Stimulated activated CD4-positive, alpha-beta T cell treated with anti-CD3 and anti-CD28 coated beads, Interleukin-15, amount 100 ng/mL, for 1 hour (primary cell): ENCODE measurements at places on chromosomes 12 and 14.

GRCh38 chr12:57027011-57027804 lies 10.9 kb upstream of the TAC3 start:
- no peak for DNase-seq

DNA sequence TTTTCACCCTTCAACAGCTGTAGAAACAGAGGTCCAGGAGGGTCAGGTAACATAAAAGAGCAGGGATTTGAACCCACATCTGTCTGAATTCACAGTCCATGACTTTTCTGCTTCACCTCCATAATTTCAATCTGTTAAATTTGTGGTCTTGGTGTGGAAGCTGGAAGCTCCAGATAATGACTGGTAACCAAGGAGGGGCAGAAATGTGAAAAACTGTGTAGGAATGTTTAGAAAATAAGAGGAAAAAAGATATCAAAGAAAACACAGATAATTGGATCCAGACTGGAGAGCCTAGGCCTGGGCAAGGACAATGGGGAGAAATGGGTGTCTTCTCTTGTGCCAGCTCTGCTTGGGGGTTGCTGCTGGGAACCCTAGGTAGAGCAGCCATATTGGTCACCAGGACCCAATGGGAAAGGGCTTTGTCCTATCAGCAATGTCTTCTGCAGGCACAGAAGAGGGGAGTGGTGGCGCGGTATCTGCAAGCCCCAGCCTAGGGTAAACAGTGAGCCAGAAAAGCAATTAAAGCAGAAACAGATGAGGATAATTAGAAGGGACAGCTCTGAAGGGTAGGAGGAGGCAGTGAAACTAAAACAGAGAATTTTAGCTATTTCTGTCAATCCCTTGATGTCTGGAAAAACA lies 54.3 kb upstream of the CCDC91 start:
- no peak for DNase-seq

GRCh38 chr14:24721775-24722174 lies 87.8 kb upstream of the GZMB start:
- no peak for DNase-seq

DNA sequence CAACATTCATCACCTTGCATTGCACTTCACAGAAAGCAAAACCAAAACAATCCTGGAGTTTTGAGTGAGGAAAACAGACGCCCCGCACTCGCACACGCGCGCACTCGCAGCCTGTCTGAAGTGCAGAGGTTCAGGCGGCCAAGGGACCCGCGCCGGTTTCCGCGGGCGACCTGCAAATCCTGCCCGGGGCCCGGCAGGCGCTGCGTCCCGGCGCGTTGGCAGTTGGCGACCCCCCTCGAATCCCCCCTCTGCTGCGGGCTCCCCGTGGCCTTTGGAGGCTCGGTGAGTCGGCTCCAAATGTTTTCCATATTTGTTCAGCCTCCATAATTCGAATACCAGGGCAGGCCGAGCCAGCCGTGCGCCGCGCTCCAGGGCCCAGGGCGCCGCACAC lies at the start of gene SSPN:
Gene SSPN (plus strand): TSS at position 324 of the 391 bp plus-strand sequence. CDS start 100 bp downstream, outside the sequence.
- DNase-seq, result no peak

- no peak for DNase-seq
Measured at GRCh38 chr12:116210762-116211161, 66.7 kb downstream of the MED13L start.

- DNase-seq, result no peak
Measured at GRCh38 chr12:20220339-20220738, 148.0 kb upstream of the PDE3A start.

DNA sequence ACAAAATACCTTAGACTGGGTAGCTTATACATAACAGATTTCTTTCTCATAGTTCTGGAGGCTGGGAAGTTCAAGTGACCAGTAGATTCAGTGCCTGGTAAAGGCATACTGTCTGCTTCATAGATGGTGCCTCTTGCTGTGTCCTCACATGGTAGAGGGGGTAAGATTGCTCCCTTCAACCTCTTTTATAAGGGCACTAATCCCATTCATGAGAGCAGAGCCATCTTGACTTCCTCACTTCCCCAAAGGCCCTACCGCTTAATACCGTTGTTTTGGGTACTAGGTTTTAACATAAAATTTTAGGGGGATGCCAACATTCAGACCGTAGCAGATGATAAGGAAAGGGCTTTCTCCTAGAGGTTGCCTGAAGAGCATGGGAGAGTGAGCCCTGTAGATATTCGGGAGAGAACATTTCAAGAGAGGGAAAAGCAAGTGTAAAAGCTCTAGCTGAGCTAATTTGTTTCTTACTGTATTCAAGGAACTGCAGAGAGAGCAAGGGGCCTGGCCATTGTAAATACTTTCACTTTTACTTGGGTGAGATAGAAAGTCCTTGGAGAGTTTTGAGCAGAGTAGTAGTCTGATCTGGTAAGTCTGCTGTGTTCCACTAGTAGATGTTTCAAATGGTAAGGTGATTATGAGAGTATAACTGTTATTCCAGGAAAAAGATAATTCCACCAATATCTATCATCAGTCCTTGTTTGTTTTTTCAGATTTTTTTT lies 27.3 kb downstream of the FRS2 start:
- no peak for DNase-seq

DNA sequence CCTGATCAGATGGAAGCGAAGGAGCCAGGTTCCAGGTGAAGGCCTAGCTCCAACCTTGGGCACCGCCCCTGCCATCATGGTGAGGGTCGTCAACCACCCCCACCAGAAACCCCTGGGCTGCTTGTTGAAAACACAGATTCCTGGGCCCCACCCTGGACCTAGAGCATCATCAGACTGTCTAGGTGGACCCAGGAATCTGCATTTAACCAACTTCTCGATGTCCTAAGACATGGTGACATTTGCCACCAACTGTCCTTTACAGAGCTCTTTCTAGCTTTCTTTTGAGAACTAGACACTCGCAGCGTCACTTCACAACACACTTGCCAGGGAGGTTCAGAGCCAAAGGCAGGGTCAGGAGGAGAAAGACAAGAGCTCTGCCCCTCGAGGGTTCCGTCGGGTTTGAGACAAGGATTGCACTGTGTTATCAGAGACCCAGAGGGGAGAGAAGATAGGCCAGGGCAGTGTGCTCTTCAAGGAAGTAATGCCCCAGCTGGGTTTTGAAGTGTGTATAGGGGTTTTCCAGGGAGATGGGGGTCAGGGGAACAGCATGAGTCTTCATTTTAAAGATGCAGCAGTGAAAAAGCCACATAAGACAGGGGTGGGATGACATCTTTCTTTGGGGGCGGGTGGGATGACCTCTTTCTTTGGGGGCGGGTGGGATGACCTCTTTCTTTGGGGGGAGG lies 24.6 kb downstream of the RFLNA start:
- DNase-seq, result no peak

- no peak for DNase-seq
Measured at GRCh38 chr12:131260954-131261353, 307.2 kb downstream of the ADGRD1 start.

GRCh38 chr12:111442301-111443045 lies 36.8 kb downstream of the SH2B3 start:
- no peak for DNase-seq

DNA sequence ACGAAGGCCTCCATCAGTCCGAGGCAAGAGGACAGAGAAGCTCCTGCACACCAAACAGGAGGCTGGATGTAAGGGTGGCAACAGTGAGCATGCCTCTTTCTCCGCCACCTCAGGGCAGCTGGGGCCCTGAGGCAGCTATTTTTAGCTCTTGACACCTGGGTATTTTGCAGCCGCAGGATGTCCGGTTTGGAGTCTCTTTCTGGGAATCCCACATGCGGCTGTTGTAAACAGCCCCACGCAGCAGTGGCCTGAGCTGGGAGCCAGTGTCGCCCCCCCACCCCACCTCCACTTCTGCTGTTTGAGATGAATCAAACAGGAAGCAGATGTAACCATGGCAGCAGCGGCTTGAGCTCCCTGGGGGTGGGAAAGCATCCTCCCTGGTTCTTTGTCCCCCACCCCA lies 11.7 kb downstream of the HDAC7 start:
- peak; percentile 55 for DNase-seq

DNA sequence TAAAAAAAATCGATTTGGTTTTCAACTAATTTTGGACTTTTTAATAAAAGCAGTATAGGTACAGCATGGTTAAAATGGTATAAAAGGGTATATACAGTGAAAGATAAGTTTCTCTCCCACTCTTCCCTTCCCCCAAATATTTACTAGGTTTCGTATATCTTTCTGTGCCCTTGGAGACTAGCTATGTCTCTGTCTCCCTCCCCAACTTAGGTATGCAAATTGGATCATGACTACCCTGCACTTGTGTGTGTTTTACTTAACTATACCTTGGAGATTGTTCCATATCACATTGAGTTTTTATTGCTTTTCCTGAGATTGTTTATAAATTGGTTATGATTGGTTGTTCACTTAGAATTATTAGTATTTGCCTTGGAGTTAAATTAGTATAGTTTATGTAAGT lies 19.4 kb downstream of the AEBP2 start:
- DNase-seq, result no peak

GRCh38 chr12:19847294-19848059 lies 408.2 kb downstream of the AEBP2 start:
- DNase-seq, result no peak

- no peak for DNase-seq
Measured at GRCh38 chr12:110903511-110903910, 16.9 kb downstream of the MYL2 start.

DNA sequence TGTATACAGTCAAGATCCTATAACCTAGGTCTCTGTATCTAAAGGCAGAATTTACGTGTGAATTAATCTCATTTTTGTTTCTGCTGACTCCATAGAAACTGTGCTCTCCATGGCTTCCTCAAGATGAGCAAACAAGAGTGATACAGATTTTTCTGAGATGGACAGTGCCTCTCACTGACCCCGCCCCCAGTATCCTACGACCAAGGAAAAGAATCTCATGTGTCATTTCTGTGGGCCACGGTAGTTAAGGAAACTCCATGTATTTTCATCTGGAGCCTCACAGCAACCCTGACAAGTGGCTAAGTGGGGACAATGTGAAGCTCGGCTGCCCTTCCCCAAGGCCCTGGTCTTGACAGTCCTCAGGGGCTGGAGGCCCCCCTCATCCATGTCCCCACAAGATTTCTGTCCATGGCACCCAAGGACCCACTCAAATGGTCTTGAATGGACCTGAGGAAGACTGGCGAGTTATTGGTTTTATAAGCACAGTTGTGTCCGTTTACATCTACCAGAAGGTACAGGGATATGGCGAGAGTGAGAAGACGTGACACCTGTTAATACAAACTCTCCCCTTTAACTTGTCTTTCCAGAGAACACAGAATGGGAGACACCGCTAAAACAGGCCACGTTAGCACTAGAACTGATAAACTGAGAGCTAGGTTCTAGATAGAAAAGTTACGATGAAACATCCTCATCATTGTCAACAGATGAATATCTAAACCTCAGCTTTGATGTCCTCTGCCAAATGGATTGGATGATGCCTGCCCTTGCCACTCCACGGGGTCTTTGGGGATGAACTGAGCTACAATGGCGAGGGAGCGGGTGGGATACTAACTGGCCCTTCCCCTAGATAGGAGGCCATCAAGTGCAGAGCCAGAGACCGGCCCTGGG lies 108.4 kb upstream of the EGLN3 start:
- DNase-seq, result no peak

DNA sequence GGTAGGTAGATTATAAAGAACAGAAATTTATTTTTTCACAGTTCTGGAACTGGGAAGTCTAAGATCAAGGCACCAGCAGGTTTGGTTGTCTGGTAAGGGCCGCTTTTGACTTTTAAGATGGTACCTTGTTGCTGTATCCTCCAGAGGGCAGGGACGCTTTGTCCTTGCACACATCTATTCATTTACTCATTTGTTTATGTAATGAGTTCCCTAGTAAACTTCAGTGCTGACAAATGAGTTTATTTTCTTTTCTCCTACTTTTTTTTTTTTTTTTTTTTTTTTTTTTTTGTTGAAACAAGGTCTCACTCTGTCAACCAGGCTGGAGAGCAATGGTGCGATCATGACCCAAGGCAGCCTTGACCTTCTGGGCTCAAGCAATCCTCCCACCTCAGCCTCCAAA lies 195.7 kb downstream of the FBXL14 start:
- no peak for DNase-seq

DNA sequence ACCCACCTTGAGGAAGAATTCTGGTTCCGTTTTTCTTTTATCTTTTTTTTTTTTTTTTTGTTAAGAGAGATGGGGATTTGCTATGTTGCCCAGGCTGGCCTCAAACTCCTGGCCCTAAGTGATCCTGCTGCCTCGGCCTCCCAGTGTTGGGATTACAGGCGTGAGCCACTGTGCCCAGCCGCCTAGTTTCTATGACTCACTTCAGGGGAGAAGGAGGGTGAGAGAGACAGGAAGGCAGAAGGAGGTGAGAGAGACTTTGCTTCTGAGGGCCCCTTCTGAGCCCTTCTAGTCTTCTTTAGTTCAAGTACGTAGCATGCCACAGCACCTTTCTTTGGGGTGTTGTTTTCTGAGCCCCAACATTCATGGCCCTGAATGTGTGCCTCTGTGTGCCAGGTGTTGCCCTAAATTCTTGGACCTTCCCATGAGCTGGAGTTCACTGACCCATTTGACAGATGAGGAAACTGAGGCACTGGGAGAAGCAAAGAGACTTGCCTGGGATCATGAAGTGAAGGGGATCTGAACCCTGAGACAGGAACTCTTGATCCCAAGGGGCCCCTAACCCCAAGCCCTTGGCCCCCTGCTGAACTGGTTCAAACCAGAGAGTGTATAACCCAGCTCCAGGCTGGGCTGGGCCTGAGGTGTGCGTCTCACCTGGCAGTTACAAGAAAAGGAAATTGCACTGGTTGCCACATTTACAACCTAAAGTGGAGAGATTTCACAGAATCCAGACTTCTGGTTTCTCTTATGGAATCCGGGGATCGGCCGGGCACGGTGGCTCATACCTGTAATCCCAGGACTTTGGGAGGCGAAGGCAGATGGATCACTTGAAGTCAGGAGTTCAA lies 20.8 kb downstream of the SH2B3 start:
- no peak for DNase-seq
